ENCODE measurements at places on chromosomes 7 and 10.

DNA sequence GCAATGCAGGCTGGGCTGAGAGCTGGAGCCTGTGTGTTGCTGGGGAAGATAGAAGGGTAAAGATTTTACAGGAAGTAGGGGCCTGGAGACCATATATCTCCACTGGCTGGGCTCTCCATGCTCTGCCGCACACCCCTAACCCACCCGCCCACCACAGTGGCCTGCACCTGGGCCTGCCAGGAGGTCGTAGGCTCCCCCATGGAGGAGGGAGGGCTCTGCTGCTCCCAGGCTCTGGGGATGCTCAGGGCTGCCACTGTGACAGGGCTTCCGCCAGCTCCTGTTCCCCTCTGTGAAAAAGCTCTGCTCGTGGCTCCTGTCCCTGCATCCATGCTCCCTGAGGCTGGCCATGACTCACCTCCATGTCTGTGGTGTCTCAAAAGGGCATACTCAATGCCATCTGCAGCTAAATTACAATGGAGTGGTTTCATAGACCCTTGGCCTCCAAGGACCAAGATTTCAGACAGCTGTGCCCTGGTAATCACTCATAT, 106.0 kb downstream of the CXCL12 start:
- no peak for DNase-seq

DNA sequence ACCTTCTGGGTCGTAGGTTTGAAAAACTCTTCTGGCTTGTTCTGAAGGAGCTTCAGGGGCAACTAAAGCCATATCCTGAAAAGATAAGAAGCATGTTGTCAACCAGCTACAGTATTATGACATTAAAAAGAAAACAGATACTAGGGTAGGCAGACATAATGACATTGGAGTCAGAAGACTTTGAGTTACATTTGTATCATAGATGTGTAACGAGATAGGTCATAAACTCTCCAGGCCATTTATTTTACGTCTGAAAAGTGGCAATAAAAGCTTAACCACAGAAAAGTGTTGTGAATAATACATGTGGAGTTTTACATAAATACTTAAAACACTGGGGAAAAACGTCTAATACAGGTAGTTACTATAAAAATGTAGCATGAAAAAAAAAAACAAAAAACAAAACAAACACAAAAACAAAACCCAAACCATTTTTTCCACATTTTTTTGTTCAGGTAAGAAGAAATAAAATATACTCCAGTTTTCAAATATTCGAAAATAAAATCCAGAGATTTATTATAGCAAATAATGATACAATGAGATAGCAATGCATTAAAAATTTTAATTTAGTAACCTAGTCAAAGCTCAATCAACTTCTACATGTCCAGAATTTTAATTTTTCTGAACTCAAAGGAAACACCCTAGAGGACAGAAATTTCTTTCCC, 64.1 kb downstream of the MINDY3 start:
- no peak for DNase-seq

- no peak for DNase-seq
Measured at GRCh38 chr7:102300643-102301221, 14.1 kb downstream of the SH2B2 start.

DNA sequence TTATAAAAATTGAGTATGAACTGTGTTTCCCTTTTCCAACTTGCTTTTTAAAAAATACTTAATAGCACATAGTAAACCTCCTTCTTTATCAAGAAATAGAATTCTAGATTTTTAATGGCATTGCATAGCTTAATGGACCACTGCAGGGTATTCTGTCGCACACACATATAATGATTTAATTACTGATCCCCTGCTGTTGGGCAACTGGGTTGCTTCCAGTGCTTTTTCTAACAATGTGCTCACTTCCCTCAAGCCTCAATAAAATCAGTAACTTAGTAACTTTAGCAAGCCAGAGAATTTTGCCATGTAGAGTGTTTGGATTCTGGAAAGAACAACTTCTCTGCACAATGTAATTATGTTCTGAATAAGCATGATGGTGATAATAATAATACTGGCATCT, 49.1 kb upstream of the PDLIM1 start:
- DNase-seq = no peak

DNA sequence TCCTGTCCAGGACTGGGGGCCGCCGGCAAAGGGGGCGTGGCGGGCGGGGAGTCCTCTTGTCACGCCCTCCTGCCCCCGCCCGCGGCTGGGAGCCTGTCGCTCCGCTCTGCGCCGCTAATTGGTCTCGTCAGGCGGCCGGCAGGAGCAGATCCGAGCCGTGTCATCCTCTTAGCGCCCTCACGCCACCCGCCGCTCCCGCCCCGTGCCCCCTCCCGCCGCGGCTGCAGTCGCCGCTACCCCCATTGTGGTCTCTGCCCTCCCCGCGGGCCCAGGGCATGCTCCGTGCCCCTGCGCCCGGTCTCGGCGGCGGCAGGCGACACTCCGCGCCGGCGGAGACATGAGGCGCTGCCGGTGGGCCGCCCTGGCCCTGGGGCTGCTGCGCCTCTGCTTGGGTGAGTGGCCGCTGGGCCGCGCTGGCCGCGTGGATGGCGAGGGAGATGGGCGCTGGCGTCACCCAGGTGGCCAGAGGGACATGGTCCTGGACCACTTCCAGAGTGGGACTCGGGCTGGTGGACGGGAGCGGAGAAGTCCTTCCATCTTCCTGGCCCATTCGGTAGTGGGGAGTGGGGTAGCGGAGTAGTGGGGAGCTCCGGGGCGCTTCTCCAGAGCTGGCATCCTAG, at the start of gene CDHR1:
TSS of gene CDHR1 (plus strand) at position 114 of the 620 bp plus-strand sequence. CDS start at position 338, 224 bp downstream.
- no peak for DNase-seq

GRCh38 chr7:143380260-143380645, 892 bp upstream of the ZYX start:
- peak; percentile 88 for DNase-seq

DNA sequence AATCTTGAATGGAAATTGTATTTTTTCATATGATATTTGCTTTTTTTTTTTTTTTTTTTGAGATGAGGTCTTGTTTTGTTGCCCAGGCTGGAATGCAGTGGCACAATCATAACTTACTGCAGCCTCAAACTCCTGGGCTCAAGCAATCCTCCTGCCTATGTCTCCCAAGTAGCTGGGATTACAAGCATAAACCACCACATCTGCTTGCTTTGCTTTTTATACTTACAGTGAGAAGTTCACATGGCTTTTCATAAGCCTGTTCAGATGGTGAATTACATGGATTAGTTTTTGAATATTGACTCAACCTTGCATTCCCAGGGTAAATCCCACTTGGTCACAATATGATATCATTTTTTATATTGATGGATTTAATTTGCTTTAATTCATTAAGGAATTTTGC, 22.0 kb downstream of the LRRD1 start:
- no peak for DNase-seq

DNA sequence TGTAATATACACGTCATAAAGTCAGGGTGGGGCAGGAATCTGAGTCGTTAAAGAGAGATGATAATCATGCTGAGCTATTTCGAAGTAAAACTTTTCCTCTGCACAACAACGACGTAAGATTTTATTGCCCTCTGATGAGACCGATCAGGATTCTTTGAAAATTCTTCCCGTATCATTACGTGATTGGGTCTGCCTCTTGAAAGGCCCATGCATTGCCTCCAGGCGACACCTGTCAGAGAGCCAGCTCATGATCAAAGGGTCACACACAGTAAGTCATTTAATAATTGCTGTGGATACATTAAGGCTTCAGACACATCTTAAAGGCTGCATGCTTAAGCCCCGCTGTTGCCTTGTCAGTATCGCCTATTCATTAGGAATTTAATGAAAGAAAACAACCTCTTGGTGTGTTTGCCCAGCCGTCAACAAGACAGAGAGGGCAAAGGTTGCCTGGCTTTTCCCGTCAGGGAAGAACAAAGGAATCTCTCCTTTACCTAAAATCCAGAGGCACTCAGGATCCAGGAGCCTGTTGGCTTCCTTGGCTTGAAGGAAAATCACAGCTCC, 189.0 kb upstream of the SH2B2 start:
- DNase-seq = no peak

DNA sequence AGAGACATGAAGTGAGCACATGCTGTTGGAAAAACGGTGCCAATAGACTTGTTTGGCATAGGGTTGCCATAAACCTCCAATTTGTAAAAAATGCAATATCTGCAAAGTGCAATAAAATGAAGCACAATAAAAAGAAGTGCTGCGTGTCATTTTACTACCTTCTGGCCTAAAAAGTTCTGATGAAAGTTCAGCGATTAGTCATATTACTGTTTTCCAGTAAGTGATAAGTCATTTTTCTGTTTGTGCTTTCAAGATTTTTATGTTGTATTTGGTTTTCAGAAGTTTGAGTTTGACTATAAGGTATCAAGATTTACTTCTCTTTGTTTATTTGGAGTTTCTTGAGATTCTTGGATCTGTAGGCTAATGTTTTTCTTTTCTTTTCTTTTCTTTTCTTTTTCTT, 16.8 kb downstream of the AOAH start:
- DNase-seq = no peak

GRCh38 chr7:129388333-129389098, 45.7 kb upstream of the STRIP2 start:
- DNase-seq = no peak

- no peak for DNase-seq
Measured at GRCh38 chr10:24415455-24416125, 206.7 kb downstream of the KIAA1217 start.

- DNase-seq = no peak
Measured at GRCh38 chr7:13948019-13948801, 41.3 kb downstream of the ETV1 start.

GRCh38 chr7:98423043-98423442, 22.2 kb upstream of the BAIAP2L1 start:
- no peak for DNase-seq

GRCh38 chr10:115706026-115706425, 567.0 kb downstream of the GFRA1 start:
- no peak for DNase-seq

- DNase-seq = peak; percentile 3
Measured at GRCh38 chr10:130341356-130341755, 205.2 kb downstream of the GLRX3 start.

GRCh38 chr10:28681291-28681763, 4.0 kb downstream of the BAMBI start:
- DNase-seq = no peak

DNA sequence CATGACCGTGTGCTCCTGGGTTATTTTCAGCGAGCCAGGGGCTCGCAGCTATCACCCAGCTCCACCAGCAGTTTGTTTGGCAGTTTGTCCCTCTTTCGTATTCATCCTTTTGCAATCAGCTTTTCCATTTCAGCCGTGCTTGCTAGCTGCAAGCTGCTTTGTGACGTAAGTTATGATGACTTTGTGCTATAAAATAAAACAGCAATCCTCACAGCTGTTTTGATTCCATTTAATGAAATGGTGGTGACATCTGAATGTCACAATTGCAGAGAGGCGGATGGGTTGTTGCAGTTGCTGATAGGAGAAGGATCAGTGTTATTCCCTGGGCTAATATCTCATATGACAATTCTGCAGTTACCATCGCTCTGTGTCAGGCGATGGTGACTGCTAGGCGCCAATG, 251.7 kb downstream of the SNX10 start:
- no peak for DNase-seq

DNA sequence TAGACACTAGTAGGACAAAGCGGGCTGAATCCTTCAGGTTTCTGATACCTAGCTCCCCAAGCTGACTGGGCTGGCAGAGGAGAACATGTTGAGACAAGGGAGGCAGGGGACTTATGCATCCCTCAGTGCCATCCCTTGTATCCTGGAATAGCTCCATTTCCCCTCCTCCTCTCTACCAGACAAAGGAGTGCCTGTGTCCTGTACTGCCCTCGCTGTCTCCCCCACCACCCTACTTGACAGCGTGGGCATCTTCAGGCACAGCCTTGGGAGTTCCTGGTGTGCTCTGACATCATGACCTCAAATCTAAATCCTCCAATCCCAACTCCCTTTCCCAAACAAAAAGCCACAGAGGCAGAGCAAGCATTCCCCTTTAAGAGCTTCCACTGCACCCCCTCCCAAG, 9.0 kb downstream of the SFXN3 start:
- DNase-seq = no peak

- no peak for DNase-seq
Measured at GRCh38 chr7:21160401-21160800, 267.5 kb upstream of the SP4 start.

GRCh38 chr10:78911533-78912340, 157.0 kb upstream of the ZMIZ1 start:
- no peak for DNase-seq

DNA sequence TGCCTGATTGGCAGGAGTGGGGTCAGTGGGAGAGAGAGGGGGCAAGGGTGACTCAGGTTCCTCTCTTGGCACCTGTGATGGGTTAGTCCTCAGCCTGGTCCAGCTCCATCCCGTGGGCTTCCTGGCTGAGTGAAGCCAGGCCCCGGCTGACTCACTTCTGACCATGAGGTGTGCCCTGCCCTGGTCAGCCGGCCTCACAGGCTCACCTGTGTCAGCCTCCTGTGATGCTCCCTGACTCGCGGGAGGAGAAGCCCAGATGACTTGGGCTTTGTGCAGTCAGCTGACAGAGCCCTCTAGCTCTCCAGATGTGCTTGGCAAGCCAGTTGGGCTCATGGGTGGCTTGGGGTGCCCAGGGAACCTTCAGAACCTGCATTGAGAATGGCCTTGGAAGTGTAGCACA, 16.0 kb upstream of the PPIF start:
- DNase-seq = no peak

DNA sequence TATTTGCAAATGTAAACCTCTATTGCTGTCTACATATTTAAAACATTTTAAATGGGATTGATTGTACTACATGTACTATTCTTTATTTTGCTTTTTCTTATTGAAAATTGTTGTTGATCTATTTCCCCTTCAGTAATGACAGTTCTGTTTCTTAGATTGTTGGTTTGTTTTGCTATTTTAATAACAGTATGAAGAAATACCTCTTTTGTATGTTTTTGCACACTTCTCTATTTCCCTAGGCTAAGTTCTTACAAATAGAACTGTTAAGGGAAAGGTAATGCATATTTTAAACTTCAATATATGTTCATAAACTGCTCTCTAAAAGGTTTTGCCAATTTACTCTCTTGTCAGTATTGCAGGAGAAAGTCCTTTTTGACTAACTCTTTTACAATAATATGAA, 195.0 kb upstream of the PRPS1L1 start:
- DNase-seq = no peak

- DNase-seq = no peak
Measured at GRCh38 chr7:43621729-43622448, 39.0 kb downstream of the STK17A start.

DNA sequence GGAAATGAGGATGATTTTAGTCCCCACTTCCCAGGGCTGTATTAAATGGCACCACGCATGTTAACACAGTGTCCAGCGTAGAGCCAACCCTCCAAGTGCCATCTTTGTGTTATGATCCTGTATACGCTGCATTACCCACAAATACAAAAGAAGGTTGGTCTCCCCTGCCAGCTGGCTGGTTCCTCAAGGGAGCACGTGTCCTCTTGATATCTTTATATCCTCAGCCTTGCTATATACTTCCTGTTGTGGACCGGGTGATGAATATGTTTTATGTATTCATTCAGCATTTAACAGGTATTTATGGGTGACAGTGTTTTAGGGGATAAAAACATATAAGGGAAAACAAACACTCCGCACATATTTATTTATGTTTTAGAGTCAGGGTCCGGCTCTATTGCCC, 23.2 kb upstream of the PRRT4 start:
- DNase-seq = no peak

All from GDM1 (cell line).